ENCODE measurements at places on chromosomes 5 and 9.

GRCh38 chr9:96232539-96233241 lies 69.3 kb downstream of the HSD17B3 start:
- peak; percentile 80 for DNase-seq

DNA sequence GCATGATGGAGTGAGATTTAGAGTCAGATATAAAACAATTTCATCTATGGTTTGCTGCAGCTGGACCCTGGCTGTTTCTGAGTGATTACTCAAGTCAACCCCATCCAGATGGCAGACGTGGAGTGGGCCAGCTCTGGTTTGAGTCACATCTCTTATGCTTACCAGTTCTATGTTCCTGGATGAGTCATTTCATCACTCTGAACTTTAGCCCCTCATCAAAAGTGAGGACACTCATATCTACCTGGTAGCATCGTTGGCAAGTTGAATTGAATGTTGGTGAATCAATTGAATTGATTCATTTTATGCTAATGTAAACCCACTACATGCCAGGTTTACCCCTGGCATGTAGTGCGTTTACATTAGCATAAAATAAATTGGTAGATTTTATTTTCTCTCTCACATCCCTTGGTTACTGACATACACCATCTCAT lies 176.4 kb downstream of the FGF18 start:
- DNase-seq, result no peak

DNA sequence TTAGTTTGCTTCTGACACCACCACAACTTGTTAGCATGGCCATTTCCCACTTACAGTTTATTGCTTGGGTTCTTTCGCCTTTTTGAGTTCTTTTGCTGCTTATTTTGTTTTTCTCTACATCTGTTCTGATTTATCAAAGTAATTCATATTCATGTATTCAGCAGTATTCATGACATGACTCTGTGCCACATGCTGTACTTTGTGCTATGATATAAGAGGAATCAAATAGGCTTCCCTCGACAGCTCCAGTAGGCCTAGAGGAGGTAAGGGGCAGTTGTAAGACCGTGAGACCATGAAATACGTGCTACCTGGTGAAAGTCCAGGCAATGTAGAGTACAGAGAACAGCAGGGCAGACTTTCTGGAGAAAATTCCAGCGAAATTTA lies 110.7 kb upstream of the SAP30L start:
- no peak for DNase-seq

DNA sequence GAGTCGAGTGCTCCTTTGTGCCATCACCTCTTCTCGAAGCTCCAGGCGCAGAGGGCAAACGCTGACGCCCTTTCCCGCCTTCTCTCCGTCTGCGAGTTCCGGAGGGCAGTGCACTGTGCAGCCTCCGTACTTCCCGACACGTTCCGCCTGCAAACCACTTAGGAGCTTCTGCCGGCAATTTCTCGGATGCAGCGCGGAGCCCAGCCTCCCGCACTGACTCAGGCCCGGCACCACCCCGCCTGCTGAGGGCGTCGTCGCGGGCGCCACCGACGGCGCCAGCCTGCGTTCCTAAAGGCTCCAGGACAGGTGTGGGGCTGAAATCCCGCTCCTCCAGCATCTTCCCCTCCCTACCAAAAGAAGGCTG lies 9.3 kb upstream of the TRIM36 start:
- no peak for DNase-seq

GRCh38 chr9:133449760-133450159 lies 10.0 kb upstream of the CACFD1 start:
- no peak for DNase-seq

DNA sequence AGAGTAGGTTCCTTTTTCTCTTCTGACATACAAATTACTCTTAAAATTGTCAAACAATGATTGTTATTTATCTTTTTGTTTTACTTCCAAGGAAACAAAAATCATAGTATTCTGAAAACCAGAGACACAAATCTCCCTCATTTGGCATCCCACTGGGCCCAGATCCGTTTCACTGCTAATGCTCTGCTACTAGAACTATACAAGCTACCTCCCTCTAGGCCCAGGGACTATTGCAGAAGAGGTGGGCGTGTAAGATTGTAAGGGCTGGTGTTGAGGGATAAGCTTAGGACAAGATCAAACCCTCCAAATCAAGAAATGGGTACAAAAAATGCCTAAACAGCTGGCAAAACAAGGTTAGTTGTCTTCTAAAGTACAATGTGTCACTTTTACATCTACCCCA lies 928.9 kb upstream of the CDH10 start:
- no peak for DNase-seq

- no peak for DNase-seq
Measured at GRCh38 chr5:142908659-142909058, 138.5 kb downstream of the ARHGAP26 start.

DNA sequence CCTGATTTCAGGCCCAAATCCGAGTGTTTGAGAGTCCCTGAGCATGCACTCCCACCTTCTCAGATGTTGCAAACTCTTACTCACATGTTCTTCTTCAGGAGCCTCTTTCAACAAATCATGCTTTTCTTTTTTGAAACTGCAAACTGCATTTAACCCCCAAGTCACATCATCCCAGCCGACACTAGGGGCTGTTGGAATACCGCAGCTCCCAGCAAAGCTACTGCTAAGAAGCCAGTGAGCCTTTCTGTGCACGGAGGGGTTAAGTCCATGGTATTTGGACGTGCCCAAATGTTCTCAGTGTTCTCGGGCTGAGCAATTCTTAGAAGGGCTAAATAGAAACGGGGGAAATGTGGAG lies 282.9 kb downstream of the NFIB start:
- DNase-seq, result no peak

DNA sequence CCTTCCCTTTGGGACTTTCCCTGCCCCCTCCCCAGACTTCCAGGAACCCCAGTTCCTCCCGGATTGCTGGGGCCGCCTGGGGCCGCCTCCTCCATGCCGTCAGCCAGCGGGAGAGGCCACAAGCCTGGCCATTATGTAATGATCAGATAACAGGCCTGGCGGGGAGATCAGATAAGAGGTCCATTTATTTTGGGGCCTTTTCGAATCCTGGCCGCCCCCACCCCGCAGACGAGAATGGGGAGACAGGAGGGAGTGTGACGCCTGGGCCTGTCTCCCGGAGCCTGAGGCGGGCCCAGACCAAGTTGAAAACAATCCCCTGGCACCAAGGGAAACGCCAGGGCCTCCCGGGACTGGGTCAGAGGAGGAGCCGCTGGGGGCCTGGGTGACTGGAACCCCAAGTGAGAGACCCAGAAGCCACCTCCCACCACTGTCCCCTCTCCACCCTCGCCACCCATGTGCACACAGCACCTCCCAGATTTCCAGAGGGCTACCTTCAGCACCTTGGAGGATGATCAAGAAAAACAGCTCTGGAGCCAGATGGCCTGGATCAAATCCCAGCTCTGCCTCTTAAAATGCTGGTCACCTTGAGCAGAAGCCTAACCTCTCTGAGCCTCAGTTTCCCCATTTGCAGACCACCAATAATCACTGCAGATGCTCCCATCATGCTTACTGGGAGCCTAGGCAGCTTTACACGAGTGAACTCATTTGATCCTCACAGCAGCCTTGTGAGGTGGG lies 7.8 kb downstream of the ENG start:
- DNase-seq, result peak; percentile 68

- DNase-seq, result no peak
Measured at GRCh38 chr5:40736103-40736875, 19.5 kb downstream of the TTC33 start.

DNA sequence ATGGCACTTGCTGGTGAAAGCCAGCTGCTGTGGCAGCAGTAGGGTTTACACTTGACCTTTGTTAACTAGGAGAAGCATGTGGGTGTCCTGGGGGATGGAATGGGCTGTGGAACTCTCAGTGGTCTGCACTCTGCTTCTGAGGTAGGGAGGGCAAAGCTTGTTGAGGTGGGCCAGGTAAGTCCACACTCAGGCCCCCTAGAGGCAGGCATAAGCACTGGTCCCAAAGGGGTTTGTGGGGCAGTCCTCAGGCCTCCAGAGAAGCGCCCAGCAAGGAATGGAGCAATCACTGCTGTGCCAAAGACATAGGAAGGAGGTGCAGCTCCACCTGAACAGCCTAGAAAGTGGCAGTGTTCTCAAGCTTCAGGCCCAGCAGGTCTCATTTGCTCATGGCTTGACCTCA lies 34.7 kb downstream of the INSL4 start:
- no peak for DNase-seq

DNA sequence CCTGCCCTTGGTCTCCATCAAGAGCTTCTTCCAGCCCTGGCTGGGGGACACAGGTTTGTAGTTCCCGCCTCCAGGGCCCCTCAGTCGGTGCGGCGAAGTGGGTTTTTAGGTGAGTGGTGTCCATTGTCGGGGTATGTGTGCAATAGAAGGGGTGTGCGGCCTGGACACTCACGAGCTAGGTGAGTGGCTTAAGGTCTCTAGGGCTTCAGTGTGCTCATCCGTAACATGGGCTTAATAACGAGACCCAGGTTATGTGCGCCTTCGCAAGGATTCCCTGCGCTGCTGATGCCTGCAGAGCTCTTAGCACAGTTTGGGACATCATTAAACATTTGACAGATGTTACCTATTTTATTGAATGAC lies 656 bp downstream of the CEP78 start:
- DNase-seq, result no peak

GRCh38 chr5:67693956-67694809 lies 497.6 kb upstream of the CD180 start:
- DNase-seq, result peak; percentile 77

DNA sequence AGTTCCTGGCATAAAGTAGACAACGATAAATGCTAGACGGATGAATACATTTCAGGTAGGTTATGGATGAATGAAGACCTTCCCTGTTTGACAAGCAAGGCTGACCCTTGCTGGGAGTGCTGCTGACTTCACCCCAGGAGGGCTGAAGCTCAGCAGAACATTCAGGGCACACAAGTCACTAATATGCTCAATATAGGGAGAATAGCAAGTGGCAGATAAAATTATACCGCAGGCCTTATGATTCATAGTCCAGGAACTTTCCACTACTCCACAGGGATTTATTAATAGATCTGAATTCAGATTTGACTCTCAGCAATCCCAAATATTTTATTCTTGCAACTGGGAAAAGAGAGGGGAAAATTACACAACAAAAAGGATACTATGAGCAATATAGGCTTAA lies 38.2 kb upstream of the GRAMD2B start:
- DNase-seq, result peak; percentile 19

GRCh38 chr5:3339092-3339797 lies 256.4 kb upstream of the IRX1 start:
- DNase-seq, result no peak

DNA sequence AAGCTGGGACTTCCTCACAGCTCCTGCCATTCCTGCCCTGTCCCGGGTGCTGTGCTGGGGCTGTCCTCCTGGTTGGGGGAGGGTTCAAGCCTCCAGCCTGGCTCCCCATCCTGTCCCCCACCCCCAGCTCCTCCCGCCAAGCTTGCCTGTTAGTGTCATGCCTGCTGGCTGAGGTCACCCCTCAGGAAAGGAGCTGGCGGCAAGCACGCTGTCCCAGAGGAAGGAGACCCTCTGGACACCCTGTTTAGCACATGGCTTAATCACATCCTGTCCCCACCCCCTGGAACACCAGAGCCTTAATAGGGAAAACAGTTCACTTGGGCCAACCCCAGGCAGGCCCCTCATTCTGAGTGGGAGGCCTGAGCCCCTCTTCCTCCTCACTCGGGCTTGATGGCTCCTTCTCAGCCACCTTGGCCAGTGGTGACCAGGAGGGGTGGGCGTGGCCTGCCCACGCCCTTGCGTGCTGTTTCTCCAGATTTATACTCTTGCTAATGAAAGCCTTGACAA lies 9.2 kb upstream of the PHYHD1 start:
- DNase-seq, result peak; percentile 28

DNA sequence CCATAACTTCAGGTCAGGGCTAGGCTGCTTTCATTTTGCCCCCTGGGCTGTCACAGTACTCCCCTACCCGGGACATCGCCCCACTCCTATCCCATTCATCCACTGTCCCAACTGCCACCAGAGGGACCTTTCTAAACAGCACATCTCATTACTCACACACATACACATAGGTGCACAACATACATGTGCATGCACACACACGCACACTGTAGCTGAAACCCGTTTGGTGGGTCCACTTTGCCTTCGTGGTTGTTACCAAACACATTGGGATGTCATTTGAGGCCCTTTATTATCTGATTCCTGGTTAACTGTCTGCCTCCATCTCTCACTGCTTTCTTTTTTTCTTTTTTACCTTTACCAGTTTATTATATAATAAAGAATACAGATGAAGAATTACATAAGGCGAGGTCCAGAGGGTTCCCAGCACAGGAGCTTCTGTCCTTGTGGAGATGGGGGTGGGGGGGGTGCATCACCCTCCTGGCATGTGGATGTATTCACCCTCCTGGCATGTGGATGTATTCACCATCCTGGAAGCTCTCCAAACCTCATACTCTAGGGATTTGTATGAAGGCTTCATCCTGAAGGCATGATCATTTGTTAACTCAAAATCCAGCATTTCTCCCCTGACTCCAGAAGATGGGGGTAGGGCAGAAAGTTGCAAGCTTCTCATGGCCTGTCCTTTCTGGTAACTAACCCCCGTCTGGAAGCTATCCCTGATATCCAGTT lies 186.0 kb downstream of the GOLPH3 start:
- peak; percentile 19 for DNase-seq

DNA sequence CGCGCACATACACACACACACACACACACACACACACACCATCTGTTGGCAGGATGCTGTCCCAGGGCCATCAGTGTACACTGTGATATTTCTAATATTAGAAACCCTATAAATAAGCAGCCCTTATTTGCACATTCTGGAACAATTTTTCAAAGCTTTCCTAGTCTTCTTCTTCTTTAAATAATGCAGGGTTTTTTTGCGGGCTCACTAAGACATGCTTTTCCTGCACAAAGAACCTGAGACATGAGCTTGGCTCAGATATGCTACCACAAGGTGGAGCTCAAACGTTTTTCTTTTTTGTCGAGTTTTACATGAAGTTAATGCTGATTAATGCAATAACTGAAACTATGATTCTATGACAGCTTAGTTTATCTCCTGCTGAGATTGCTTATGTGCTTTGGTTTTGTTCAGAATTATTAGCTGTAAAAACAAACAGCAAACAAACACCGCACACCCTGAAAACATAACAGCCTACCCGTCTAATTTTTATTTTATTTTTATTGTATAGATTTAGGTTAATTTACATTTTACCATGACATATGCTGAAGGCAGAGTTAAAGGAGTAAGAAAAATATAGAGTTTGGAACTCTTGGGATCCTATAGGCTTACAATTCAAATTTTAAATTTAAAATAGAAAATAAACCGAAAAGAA lies 95.8 kb downstream of the ALDH1A1 start:
- peak; percentile 20 for DNase-seq

- DNase-seq, result peak; percentile 62
Measured at GRCh38 chr9:100427366-100428263, 672 bp downstream of the MSANTD3 start.

All from adrenal gland (tissue), 19 donors.